ENCODE measurements at places on chromosomes 7 and 10.

GRCh38 chr7:107528461-107528860 lies 35.3 kb downstream of the COG5 start:
- DNase-seq, result no peak

- DNase-seq, result no peak
Measured at GRCh38 chr10:15433850-15434537, 62.9 kb upstream of the FAM171A1 start.

- no peak for DNase-seq
Measured at GRCh38 chr7:91570560-91570959, 306.3 kb downstream of the FZD1 start.

DNA sequence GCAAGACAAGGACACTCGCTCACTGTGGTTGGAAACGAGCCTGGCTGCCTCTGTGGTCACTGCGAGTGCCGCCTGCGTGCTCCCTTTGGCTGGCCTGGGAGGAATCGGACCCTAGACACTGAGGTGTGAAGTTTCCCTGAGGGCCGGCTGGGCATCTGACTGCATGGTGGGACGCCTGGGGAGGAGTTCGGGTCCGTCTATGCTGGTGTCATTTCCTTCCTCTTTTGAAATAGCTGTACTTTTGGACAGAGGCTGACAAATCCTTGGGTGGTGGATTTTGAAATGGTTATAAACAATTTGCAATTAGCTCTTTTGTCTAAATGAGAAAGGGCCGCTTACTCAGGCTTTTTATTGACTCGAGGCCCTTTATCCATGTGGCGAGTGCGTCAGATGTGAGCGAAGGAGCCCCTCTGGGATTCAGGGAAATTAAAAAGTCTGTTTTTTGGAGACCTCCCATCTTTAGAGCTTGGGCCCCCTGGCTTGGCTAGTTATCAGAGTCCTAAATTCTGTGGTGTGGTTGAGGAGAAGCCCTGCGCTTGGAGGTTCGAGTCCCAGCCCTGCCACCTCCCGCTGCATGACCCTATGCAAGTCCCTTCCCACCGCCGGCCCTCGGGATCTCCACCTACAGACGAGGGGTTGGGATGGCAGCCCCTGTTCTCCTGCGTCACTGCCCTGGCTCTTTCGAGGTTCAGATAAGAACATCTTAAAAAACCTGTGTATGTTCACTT lies 147.1 kb downstream of the RGS10 start:
- peak; percentile 39 for DNase-seq

GRCh38 chr10:14583252-14583651 lies 191.4 kb downstream of the FAM107B start:
- peak; percentile 35 for DNase-seq

- no peak for DNase-seq
Measured at GRCh38 chr7:150631866-150632864, at the start of gene GIMAP6. GIMAP6 (minus strand) TSS chr7:150632385; CDS start chr7:150630142, 2,243 bp downstream.

DNA sequence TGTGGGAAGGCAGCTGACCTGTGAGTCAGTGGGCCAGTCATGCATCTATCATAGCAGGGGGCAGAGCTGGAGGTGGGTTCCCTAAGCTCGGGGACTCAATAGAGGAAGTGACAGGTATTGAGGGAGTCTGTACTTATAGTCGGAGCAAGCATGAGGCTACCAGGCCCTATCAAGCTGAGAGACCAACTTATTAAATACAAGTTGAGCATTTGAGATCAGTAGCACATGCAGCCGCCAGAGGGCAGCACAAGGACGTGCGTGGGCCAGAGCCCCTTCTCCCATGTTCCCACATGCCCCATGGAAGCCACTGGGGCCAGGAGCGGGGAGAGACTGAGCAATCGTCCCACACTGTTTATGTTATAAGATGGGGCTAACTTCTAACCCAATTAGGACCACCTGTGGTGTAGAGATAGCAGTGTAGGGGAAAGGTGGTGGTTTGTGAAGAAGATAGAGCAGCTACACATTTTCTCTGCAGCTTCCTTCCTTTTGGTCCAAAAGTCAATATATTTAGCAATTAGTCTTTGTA lies 13.0 kb upstream of the STK31 start:
- DNase-seq, result peak; percentile 15

- no peak for DNase-seq
Measured at GRCh38 chr7:23295401-23295697, 3.8 kb upstream of the MALSU1 start.

DNA sequence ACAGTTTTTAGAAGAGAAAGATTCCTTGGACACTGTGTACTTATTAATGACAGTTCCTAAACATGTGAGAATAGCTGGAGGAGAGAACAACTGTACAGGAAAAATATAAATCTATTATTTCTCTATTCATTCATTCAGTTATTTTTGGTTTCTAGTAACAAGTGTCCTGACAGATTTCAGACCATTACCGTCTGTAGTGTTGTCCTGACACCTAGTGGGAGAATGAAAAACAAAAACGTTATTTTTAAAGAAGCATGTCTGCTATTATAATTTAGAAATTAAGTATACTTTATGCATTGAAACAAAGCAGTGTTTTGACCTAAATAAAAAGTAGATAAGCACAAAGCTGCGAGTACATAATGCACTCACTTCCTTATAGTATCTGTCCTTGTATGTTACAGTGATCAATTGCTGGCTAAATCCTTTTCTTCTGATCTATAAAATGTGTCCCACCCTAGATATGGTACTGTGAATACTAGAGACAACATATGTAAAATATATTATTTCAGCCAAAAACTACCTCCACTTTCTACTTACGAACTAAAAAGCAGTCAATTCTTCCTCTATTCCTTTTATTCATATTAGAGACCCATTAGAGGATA lies 575.6 kb downstream of the ARL4A start:
- DNase-seq, result no peak

- DNase-seq, result no peak
Measured at GRCh38 chr7:89761173-89761572, 393.1 kb upstream of the STEAP1 start.

GRCh38 chr10:26269754-26270153 lies 53.2 kb downstream of the GAD2 start:
- no peak for DNase-seq

GRCh38 chr10:1476455-1476803 lies 260.9 kb downstream of the ADARB2 start:
- no peak for DNase-seq

DNA sequence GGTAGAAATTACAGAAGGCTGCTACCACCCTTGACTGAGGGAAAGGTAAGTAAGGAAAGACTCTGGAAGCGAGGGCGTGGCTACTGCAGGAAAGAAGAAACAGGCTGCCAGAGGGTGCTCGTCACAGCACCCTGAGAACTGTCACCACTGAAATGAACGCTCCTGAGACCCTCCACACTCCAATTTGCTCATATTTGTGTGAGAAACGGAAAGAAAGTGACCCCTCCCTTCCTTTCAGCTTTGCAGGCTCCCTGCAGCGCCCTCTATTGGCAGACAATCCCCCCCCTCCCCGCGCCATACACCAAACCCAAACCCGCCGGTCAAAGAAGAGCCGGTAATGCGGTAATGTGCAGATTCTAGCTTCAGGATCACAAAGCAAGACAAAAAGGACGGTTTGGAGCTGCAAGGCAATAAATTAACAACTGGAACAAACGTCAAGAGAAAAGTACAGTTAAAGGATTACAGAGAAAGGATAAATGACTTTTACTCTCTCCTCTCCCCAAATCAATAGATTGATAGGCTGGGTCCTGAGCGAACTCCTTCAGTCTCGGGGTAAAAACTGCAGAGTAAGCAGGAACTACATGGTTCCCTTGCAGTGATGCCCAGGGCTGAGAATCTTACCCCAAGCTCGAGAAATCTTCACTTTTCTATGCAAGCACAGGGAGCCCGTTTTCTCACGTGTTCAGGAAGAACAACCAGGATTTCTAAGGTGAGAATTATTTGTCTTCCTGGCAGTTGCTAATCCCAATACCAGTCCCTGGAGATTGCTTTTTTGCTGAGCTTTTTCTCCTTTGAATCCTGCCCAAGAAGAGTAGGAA lies 47.6 kb downstream of the STEAP1B start:
- DNase-seq, result peak; percentile 17

DNA sequence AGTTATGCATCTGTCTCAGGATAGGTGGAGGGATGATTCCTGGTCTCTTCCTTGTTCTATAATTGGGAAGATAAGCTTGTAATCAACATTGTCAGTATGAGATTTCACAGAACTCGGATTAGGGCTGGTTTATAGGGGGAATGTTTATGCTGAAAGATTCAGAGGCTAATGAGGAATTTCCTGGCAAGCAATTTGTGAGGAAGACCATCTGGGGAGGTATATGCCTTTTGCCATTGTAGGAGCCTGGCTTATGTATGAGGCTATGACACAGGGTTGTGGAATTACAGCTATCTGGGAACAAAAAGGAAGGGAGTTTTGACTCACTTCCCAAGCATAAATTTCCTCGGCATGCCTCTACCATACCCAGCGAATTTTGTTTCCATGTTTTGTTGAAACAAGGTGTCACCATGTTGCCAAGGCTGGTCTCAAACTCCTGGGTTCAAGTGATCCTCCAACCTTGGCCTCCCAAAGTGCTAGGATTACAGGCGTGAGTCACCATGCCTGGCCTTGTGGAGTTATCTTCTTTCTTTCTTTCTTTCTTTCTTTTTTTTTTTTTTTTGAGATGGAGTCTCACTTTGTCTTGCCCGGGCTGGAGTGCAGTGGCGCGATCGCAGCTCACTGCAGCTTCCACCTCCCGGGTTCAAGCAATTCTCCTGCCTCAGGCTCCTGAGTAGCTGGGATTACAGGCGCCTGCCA lies 1.6 kb upstream of the COPS6 start:
- DNase-seq, result no peak

- DNase-seq, result no peak
Measured at GRCh38 chr10:132550366-132551092, 12.9 kb downstream of the INPP5A start.

DNA sequence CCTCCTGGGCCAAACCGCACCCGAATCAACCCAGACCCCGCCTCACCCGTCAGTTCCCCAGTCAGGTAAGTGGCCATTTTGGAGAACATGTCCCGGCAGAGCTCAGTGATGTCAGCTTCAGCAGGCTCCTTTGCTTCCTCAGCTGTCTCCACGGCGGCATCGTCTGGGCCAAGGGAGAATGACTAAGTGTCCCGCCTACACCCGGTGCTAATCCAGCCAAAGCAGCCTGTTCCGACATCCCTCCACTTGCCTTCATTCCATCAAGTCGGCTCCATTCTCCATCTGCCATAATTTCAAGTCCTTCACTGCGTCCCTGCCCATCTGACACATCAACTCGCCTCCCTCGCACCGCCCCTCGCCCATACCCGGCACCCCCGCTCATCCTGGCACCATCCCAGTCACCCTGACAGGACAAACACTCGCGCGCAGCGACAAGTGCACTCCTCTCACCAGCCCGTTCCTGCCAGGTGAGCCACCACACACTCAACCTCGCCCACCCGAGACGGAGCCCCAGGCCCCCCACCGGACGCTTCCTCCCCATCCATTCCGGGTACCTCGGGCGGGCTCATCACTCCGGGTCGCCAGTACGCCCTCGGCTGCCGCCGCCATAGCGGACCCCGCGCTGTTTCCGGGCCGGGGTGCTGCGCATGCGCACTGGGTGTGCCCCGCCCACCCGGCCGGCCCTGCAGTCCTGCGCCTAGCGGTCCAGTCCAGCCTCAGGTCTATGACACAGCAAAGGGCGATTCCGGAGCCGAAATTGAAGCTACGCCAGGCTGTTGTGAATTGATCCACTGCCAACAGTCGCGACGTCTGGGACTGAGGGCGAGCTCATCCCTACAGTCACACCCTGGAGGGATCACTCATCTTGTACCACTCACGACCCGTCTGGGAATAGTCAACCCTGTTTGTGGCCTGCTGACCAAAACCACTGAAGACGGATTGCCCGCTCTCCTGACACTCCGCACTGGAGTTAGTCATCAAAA lies at the start of gene BLOC1S2:
Gene BLOC1S2 (minus strand): TSS at position 630 of the 983 bp plus-strand sequence. CDS start 21 bp downstream, at position 609.
- peak; percentile 89 for DNase-seq

DNA sequence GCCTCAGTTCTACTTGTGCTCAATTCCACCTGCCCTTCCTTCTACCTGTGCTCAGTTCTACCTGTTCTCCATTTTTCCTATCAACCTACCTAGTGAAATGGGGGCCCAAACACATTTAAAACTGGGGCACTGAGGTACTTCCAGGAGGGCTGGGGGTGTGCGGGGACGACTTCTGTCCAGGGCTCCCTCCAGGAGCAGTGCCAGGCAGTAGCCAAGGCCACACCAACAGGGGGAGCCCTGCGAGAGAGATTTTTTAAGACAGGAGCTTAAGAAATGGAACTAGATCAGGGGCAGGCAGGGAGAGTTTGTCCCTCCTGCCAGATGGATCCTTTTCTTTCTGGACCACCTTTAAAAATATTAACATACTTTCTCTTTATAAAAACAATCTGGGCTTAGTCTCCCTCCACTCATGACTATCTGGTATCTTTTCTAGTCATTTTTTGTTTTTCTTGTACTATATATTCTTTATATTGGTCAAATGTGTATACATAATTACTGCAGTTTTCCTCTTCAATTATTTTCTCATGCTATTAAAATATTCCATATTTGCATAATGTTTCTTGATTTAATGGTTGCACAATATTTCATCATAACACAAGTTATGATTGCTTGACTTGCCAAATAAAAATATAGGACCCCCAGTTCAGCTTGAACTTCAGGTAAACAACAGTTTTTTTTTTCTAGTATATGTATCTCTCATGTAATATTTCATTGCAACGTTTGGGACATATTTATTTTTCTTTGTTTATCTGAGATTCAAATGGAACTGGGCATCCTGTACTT lies 47.3 kb upstream of the INSYN2A start:
- no peak for DNase-seq

- no peak for DNase-seq
Measured at GRCh38 chr10:60135020-60135419, 228.7 kb upstream of the CCDC6 start.

DNA sequence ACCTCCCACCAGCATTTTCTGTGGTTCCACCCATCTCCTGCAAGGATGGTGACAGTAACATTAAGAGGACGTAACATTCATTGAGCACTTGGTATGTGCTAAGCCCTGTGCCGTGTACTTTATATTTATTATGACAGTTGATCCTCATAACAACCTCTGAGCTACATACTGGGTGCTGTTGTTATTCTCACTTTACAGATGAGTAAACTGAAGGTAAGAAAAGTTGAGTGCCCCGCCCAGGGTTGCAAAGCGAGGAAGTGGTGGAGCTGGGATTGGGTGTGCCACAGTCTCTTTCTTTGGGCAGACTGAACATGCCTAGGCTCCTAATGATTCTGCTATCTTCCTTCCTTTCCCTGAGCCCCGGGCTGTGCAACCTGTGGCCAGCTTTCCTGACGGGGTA lies 107.4 kb downstream of the SH3PXD2A start:
- no peak for DNase-seq

- no peak for DNase-seq
Measured at GRCh38 chr10:25068152-25069058, 52.0 kb downstream of the THNSL1 start.

- DNase-seq, result no peak
Measured at GRCh38 chr7:43363035-43363791, 219.7 kb upstream of the STK17A start.

DNA sequence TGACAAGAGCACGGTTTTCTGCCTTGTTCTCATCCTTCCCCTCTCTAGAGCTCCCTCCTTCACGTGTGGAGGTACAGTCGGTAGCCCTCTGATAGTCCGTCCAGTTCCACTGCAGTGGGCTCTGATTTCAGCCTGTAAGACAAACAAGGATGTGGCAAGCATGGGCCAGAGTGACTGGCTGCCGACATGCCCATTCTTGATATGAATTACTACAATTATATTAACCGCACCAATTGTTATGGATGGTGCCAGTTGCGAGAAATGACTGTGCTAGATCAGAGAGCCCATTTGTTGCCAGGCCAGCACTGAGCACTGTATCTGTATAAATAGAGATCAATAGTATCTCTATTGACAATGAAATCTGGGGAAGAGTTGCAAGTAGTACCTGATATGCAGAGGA lies 146.6 kb downstream of the CHN2 start:
- no peak for DNase-seq
